ENCODE measurements at places on chromosomes 1 and 21.

GRCh38 chr1:106921186-106921585 lies 135.3 kb upstream of the PRMT6 start:
- no peak for DNase-seq

- DNase-seq = no peak
Measured at GRCh38 chr1:9112961-9113880, 15.7 kb downstream of the GPR157 start.

DNA sequence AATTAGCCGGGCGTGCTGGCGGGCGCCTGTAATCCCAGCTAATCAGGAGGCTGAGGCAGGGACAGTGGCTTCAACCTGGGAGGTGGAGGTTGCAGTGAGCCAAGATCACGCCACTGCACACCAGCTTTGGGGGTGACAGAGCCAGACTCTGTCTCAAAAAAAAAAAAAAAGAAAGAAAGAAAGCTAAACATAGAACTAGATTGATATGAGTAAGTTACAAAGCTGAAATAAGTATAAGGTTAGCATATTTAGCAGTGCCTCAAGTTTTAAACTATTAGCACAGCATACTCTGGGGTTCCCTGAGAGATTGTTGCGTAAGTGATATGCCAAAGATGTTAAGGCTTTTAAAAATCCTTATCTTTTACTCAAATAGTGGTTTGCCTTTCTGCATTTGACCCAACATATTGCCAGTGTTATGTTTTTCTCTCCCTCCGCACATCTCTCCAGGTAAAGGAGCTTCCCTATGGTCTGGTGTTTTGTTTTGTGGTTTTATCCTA lies 126.1 kb downstream of the CD247 start:
- DNase-seq = no peak

GRCh38 chr21:37241426-37241825 lies 25.7 kb downstream of the VPS26C start:
- no peak for DNase-seq

DNA sequence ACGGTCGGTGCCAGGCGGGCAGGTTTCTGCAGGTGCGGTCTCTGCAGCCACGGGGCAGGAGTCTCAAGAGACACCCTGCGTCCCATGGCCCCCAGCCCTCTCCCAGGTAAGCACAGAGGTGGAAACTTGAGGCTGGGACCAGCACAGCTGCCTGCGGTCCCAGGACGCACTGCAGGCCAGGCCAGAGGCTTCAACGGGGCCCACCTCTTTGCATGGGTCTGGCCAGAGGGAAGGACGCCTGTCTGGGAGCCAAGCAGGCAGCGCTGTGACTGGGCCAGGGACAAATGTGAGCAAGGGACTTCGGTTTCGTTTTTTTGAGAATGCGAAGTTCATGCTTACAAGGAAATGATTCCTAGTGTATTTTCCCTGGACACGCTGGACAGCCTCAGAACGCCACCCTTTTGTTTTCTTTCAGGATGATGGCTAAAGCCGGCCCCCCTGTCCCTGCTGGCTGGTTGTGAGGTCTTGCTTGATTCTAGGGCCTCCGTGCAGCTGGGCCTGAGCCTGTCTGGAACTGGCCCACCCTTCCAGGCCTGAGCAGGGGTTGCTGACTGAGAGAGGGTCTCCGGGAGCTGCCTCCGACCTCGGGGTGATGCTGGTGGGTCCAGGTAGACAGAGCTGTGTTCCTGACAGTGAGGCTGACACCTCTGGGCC lies 38.3 kb downstream of the MORN1 start:
- DNase-seq = no peak

- no peak for DNase-seq
Measured at GRCh38 chr1:94334764-94335163, 83.4 kb upstream of the ABCD3 start.

DNA sequence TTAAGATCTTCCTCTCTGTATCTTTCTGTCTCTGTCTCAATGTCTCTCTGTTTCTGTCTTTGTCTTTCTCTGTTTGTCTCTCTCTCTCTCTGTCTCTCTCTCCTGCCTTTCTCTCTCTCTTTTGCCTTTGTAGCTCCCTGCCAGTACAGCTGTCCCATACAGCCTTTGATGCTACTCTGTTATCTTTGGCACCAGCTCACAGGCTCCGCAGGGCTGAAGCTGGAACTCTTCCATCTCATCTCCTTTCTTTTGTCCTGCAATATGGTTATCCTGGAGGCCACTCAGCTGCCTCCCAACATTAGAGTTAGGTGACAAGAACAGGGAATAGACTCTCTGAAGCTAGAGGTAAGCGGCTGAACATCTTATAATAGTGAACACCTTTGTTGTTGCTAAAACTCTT lies 354.3 kb upstream of the NEGR1 start:
- peak; percentile 86 for DNase-seq

DNA sequence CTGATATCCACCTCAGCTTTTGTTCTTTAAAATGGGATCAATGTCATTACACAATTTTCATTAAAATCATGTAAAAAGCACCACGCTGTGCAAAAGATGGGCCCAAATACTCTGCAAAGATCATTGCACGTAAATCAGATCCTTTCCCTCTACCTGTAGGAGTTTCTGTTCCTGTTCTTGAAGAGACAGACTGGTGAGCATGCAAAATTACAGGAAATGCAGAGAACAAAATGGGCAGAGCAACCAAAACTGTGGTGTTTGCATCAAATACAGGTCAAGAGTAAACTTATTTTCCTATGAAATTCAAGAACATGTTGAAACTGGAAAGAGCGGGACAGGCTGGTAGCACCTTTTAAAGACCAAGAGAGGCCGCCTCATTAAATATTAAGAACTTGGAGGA lies 294.9 kb upstream of the ADGRL2 start:
- no peak for DNase-seq

Data from NCI-H2081 treated with DMSO at 0.1 percent for 48 hours (cell line).